ENCODE measurements at places on chromosomes 16 and 17.

GRCh38 chr17:41583137-41584127 is 3.3 kb downstream of the KRT14 start:
- DNase-seq, result no peak

DNA sequence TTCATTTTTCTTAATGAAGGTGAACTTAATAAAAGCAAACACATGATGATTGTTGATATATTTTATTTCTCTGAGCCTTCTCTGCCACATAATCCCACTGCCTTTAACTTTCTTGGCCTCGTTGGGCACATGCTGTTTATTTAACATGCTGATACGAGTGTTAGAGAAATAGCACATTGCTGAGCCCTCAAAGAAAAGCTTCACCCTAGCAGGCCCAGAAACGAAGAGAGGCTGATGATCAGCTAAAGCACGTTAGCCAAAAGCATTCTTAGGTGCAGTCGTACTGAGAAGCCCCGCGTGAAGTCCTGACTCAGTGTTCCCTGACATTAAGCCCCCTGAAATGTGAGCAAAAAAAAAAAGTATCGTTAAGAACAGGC is 122.8 kb downstream of the CCDC182 start:
- no peak for DNase-seq

- DNase-seq, result no peak
Observed at GRCh38 chr16:88770461-88771293, 14.3 kb downstream of the PIEZO1 start.

DNA sequence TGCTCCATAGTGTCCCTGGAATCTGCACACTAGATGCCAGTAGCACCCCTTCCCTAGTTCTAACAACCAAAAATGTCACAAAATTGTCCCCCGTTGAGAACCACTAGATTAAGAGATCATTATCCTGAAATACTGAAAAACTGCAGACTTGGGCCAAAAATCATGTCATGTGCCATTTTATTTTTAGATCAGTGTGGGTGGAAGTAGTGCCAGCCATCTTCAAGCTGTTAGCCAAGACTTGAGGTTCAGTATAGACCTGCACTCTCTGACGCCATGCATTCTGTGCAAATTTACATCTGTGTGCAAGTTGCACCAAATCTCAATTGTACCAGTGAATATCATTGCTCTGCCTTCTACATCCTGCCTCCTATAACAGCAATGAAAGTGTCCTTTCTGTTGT is 31.5 kb upstream of the NOL11 start:
- DNase-seq, result no peak

GRCh38 chr16:23523321-23523720 is 13.0 kb upstream of the GGA2 start:
- no peak for DNase-seq

GRCh38 chr17:81518785-81519283 is 6.2 kb upstream of the ACTG1 start:
- DNase-seq, result no peak

GRCh38 chr16:81493755-81494433 is 49.3 kb downstream of the CMIP start:
- DNase-seq, result peak; percentile 56

- DNase-seq, result no peak
Observed at GRCh38 chr16:25084797-25085196, 26.7 kb upstream of the LCMT1 start.

GRCh38 chr17:81967533-81968395 is 6.8 kb upstream of the NOTUM start:
- peak; percentile 77 for DNase-seq

GRCh38 chr16:73572135-73572828 is 524.4 kb upstream of the ZFHX3 start:
- no peak for DNase-seq

DNA sequence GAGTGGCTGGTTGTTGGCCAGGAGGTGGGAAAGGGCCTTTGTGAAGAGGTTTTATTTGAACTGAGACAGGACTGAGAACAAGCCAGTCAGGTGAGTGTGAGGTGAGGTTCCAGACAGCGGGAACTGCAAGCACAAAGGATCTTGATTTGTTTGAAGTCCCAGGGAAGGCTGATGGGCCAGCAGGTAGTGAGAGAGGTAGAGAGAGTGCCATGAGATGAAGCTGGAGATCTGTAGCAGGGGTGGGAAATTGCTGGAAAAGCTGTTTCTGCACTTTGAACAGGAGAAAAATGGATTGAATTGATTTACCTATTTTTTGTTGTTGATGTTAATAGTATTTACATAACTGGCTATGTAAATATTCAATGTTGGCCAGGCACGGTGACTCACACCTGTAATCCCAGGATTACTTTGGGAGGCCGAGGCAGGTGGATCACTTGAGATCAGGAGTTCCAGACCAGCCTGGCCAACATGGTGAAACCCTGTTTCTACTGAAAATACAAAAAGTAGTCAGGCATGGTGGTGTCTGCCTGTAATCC is 7.7 kb upstream of the DCTPP1 start:
- DNase-seq, result no peak

- DNase-seq, result peak; percentile 7
Observed at GRCh38 chr17:62995377-62995885, 29.4 kb downstream of the TANC2 start.

DNA sequence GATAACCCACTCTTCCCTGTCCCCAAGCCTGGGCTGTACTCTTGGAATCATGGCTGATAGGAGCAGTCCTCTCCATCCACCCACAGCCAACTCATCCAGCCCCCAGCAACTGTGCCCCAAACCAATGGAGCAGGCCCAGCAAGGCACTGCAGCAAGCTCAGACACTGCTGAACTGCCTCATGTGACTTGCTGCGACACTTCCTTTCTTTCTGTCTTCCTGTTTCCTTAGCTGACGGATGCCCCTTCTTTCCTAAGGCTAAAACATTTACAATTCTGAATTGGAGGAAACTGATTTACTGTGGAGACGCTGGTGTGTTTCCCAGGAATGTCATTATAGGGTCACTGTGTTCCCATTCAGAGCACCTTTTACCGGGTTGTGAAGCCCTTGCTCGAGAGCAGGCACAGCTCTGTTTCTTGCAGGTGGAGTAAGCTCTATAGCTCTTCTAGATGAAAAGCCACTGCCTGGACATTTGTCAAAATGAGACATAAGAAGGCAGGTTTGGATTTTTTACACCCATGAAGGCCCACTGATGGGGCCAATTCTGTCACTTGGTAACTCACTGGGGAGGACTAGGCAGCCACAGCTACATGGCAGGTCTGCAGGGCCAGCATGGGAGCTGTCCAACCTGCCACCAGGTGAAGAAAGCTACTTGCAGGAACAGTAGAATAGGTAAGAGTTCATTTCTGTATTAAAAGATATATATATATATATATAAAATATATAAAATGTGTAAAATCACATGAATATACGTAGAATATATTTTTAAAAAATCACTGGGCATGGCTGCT is 27.4 kb downstream of the TMEM11 start:
- DNase-seq, result no peak

DNA sequence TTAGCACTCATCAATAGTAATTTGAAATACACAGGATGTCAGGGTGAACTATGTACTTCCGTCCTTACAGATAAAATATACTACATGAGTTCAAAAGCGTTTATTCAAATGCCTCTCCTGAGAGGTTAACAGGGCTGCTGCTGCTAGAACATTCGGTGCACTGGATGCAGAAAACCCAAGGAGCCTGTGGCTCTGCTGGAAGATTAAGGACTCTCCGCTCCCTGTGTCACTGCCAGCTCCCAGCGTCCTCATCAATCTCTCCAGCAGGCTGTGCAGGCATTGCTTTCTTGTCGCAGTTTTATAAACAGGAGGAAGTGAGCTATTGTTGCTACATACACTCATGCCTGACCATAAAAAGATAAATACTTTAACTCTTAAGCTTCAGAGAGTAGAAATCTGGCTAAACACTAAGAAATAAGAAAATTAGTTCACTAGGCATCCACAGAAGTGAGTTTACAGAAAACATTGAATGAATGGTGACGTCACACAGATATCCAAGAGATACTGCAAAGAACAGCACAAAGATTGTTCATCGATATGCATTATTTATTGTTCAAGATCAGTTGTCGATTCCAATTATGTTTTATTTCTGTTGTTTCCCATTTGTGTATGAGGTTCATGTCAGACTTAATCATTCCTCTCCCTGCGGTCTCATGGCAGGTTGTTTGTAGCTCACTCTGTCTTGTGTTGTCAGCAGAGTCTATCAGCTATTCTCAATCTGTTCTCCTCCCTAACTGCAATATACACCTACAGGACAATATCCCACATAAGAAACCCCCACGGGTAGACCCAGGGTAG is 127.9 kb upstream of the MON1B start:
- no peak for DNase-seq

DNA sequence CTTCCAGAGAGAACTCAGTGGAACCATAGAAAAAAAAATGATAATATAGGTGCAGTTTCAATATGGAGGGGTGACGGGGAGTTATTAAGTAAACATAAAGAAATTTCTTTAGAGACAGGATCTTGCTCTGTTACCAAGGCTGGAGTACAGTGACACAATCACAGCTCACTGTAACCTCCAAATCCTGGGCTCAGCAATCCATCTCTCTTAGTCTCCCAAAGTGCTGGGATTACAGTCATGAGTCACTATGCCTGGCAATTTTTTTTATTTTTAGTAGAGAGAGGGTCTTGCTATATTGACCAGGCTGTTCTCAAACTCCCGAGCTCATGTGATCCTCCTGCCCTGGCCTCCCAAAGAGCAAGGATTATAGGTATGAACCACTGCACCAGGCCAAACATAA is 48.8 kb downstream of the NLRC5 start:
- no peak for DNase-seq

- DNase-seq, result no peak
Observed at GRCh38 chr17:4569591-4569990, 9.2 kb upstream of the GGT6 start.

DNA sequence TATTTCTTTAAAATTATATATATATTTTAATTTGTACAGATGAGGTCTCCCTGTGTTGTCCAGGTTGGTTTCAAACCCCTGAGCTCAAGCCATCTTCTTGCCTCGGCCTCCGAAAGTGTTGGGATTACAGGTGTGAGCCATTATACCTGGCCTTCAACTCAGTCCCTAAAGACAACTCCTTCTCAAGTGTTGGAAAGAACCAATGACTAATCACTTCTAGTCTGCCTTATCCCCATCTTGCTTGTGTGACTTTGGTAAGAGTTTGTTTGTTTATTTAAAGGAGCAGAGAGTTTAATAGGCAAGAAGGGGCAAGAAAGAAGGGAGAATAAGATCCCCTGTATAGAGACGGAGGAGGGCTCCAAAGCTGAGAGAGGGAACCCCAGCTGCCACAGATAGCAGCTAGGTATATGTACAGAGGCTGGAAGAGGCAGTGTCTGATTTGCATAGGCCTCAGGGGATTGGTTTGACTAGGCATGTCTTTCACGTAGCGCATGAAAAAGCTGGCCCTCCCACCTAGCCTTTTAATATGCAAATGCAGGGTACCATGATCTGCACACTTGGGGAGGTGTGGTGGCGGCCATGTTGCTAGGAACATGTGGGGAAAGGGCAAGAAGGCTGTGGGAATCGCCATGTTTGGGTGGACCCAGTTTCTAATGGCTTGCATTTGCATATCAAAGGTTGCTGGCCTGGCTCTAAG is 21.5 kb downstream of the ABCC1 start:
- no peak for DNase-seq

DNA sequence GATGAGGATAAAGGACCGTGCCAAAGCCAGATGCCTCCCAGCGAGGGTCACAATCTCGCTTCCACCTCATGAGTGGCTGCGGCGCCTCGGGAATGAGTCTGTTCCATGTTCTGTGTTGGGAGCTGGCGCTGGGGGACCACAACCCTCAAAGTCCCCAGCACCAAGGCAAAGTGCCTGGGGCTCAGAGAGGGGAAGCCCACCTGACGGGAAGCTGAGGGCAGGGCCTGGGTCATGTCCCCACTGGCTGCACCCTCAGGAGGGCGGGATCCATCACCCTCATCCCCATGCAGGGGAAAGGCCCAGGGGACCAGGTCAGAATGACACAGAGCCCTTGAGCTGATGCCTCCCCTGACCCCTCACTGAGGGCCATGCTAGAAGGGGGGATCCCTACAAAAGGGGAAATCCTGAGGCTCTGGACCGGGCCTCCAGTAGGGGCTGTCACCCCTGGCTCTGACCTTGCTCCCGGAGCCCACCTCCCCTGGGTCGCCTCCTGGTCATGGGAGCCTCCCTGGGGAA is 151.3 kb upstream of the PLCG2 start:
- DNase-seq, result no peak

- no peak for DNase-seq
Observed at GRCh38 chr17:66240630-66241029, 11.4 kb upstream of the APOH start.

DNA sequence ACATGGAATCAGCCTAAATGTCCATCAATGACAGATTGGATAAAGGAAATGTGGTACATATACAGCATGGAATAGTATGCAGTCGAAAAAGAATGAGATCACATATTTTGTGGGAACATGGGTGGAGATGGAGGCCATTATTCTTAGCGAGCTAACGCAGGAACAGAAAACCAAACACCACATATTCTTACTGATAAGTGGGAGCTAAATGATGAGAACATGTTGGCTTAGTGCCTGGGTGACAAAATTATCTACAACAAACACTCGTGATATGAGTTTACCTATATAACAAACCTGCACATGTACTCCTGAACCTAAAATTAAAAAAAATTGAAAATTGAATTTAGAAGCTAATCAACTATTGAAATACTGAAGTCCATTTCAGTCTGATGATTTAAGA is 6.1 kb downstream of the ANKS4B start:
- no peak for DNase-seq

- DNase-seq, result no peak
Observed at GRCh38 chr16:88853325-88853941, 3.3 kb downstream of the GALNS start.

DNA sequence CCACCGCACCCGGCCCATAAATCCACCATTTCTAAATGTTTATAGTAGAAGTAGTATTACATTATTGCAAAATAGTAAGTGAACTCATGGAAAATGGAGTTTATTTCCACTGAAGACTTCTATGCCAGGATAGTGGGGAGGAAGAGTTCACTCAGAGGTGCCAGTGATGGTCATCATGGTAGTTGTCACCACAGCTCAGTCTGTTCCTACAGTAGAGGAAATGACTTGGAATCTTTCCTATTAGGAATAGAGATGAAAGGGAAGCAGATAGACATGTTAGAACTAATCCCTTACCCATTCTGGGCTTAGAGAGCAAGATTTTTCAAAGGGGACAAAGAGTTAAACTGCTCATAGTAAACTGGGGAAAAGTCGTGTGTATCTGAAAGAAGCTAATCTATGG is 20.1 kb downstream of the MRPL45 start:
- no peak for DNase-seq

- DNase-seq, result no peak
Observed at GRCh38 chr16:72840631-72841381, 207.1 kb downstream of the ZFHX3 start.

- DNase-seq, result no peak
Observed at GRCh38 chr17:526425-526824, 173.8 kb upstream of the RPH3AL start.

All from stimulated activated CD4-positive, alpha-beta T cell treated with anti-CD3 and anti-CD28 coated beads, Interleukin-2, amount 100 ng/mL, for 48 hours (primary cell).